ENCODE measurements at places on chromosomes 3 and 15.

- no peak for DNase-seq
Measured at GRCh38 chr3:63523100-63523499, 129.4 kb upstream of the SNTN start.

- DNase-seq: no peak
Measured at GRCh38 chr3:112967828-112968227, 7.1 kb downstream of the CD200R1 start.

DNA sequence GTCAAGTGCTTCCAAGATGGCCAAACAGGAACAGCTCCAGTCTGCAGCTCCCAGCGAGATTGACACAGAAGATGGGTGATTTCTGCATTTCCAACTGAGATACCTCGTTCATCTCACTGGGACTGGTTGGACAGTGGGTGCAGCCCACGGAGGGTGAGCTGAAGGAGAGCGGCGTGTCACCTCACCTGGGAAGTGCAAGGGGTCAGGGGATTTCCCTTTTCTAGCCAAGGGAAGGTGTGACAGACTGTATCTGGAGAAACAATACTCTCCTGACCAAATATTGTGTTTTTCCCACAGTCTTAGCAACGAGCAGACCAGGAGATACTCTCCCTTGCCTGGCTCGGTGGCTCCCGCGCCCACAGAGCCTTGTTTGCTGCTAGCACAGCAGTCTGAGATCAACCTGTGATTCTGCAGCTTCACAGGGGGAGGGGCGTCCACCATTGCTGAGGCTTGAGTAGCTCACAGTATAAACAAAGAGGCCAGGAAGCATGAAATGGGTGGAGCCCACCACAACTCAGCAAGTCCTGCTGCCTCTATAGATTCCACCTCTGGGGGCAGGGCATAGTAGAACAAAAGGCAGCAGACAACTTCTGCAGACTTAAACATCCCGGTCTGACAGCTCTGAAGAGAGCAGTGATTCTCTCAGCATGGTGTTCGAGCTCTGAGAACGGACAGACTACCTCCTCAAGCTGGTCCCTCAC, 293.5 kb upstream of the SUCLG2 start:
- DNase-seq: peak; percentile 60

GRCh38 chr3:132804498-132804897, 82.3 kb upstream of the NPHP3 start:
- DNase-seq: no peak

- no peak for DNase-seq
Measured at GRCh38 chr15:51884517-51885236, 55.2 kb downstream of the TMOD3 start.

DNA sequence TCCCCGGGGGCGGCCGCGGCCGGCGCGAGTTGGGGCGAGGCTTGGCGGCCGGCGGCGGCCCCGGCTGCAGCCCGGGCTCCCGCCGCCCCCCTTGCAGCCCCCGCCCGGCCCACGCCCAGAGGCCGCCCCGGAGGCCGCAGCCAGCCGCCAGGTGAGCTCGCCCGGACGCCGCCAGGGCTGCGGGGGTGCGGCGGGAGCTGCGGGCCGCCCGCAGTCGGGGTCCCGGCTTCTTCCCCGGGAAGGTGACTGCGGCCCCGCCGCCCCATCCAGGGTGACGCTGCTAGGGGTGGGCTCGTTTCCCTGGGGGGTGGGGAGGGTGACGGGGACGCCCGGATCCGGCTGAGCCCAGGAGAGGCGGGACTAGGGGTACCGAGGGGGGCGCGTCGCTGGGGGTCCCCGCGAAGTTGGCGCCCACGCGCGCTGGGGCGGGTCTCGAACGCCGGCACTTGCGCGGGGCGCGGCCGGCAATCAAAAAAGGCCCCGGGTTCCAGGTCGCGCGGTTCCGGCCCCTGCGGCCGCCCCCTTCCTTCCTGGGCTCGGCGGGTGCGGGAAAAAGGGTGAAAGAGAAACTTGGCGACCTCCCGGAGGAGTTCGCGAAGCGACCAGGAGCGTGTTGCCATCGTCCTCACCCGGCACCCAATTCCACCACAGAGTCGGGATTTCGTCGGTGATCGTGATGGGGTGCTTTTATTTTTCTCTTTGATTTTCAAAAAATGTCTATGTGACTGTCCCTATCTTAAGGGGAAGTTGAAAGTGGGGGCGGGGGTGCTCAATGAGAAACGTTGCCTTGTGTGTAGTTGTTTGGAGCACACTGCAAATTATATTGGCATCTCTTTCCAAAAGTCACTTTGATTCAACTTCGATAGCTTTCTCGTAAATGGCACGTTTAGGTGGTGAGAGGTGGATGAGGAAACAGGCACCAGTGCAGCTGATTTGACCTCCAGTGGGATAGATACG, 619 bp downstream of the ATXN7 start:
- no peak for DNase-seq
